ENCODE measurements at places on chromosomes 2 and 18.

DNA sequence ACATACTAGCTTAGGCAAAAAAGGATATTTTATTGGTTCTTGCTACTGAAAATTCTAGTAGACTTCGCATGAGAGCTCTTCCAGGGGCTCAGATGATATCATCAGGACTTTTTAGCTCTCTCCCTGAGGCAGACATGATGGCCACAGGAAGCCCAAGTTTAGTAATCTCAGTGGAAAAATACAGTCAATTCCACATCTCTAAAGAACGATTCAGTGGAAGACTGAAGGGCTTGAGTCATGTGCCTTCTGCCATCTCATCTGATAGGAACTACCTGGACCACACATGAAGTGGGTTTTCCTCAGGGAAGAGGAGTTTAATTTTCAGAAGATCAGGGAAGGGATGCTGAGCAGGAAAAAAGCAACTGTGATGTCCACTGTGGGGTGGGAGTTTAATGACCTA, 117.3 kb downstream of the TTC27 start:
- DNase-seq: no peak

- no peak for DNase-seq
These were observed 171.2 kb downstream of the ASB1 start for GRCh38 chr2:238597638-238598528.

DNA sequence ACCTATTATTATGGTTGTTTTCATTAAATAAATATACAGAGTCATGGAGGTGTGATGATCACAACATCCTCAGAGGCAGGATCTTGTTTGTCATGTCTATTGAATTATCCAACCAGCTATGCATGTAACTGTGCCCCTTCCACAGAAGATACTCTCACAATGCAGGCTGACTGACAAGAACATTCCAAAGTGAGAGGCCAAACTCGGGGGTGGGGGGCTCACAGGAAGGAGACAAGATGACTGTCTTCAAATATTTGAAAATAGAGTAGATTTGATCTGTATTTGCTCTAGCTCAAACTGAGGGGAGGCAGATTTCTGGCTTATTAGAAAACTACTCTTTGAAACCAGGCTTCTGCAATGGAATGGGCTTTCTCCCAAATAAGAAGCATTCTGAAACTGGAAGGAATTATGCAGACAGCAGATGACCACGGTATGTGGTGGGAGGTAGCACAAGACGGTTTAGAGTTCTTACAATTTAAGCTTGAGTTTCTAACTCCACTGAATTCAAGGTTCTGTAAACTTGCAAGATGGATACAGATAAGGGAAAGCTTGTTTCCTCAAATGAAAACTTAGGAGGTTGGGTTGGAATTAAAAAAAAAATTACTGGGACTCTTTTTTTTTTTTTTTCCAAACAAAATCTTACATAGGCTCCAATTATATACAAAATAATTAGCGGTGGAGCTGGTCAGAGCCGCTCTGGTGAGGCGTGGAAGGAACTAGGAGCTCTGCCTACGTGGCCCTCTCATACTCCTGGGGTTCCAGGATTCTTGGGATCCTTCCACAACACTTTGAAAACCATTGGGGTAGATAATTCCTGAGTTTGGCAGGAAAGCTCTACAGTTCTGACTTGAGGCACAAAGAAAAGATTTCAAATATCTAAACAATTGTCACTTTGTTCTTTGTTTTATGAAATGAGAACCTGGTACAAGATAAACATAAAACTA, 79.3 kb downstream of the PLA2R1 start:
- no peak for DNase-seq

DNA sequence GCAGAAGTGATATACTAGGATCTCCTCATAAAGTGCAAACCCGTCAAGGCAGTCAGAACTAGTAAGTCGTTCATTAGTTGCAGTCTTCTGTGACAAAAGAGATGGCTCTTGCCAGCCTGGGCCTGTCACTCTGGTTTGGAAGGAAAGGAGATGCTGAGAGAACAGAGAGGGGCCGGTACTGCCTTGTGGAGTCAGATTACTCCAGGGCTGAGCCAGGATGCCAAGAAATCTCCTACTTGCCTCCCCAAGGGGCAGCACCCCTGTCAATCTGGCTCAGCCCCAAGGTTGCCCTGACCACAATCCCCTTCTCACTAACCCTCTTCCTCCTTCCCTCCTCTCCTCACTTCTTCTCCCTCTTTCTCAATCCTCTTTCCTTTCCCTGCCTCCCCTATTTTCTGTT, 62.9 kb upstream of the ASPRV1 start:
- peak; percentile 86 for DNase-seq

DNA sequence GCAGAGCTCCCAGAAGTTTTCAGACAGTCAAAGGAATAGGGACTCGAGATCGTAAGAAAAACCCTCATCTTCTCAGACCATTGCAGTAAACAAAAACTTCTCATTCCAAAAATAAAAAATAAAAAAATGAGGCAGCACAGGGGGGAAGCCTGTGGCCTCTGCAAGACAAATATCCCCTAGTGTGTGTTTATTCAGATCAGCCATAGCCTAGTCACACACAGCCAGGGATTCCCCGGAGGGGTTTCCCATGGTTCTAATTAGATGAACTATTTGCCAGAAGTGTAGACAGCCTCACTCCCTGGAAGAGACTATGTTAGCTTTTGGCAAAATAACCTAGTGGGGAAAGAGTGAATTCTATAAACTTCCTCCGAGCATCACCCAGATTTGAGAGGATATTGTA, 122.9 kb upstream of the KLF7 start:
- DNase-seq: no peak

DNA sequence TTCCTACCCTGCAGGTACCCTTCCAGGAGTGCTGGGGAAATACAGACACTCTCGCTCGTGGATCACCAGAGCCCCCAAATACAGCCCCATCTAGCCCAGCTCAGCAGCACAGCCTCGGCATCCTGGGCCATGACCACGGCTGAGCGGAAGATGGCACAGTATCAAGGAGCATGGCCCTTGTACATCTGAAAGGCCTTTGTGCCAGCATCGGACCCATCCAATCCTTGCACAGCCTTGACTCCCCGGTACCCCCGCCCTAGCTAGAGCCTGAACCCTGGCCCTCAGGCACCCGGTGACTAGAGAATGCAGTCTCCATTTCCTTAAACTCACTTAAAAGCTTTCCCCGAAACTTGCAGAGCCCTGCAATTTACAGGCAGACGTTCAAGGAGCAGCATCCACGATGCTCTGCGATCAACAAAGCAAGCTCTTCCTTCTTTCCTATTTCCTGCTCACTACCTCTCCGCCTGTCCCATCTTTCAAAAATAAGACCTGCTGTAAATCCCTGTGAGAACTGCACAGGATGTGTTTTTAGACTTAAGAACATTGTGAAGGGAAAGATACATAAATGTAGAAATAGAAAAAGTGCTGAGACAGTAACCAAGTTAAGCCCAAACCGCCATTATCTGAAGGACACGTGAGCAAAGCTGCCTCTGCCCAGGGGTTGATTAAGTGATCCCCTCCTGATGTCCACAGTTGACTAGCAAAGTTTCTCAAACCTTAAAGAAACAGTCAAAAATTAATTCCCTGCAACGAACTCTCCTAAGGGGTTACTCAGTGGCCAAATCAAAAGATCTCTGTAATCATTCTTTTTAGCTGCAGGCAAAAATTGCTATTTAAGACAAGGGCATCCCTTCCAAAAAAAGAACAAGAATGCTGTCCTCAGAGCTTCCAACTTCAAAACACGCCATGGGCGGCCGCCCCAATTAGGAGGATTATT, 48.5 kb downstream of the ZNF516 start:
- DNase-seq: no peak

GRCh38 chr2:50221106-50221505, 810.8 kb downstream of the NRXN1 start:
- no peak for DNase-seq
